HTR-8/SVneo (cell line): ENCODE measurements at places on chromosomes 16 and 17.

GRCh38 chr16:77386831-77387814 lies 47.7 kb downstream of the ADAMTS18 start:
- DNase-seq = no peak

GRCh38 chr17:58414596-58414997 lies 2.7 kb downstream of the RNF43 start:
- no peak for DNase-seq

DNA sequence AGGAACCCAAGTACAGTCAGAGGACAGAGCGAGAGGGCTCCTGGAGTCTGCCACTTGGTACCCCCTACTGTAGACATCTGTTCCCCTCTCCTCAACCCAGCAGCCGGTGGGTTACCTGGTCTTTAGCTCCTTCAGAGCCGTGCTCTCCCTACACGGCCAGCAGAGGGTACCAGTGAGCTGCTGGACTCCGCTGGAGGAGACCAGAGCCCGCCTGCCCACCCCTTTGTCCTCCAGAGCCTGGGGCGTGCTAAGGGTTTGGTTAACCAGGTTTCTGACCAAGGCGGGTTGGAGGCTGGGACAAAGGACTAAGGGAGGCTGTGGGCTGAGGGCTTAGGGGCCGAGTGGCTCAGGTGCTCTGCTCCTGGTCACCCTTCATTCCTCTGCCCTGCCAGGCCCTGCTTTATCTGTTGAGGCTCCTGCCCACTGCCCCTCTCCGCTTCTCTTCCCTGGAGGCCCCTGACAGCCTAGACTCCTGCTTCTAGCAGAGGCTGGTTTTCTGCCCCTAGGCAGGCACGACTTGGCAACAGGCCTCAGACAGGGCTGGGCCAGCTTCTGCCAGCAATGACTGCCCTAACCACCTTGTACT lies 2.7 kb upstream of the HSD11B2 start:
- peak; percentile 89 for DNase-seq

DNA sequence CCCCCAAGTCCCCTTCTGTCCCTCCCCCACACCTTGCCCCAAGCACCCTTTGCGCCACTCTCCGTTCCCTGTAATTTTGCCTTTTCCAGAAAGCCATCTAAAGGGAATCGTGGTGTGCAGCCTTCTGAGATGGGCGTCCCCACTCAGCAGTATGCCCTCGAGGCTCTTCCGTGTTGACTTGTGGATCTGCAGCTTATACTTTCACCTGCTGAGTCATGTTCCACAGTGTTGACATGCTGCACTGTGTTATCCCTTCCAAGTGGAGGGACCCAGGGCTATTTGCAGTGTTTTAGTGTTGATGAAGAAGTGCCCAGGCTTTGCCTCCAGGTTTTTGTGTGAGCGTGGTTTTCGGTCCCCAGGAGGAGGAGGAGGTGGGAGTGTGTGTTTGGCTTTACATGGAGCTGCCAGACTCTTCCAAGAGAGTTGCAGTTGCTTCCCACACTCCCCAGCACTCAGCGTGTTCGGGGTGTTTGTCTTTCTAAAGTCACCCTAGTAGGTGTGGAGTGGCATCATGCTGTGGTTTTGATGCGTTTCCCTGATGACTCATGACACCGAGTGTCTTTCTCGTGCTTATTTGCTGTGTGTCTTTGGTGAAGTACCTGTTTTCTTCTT lies 32.1 kb upstream of the JPT2 start:
- no peak for DNase-seq

DNA sequence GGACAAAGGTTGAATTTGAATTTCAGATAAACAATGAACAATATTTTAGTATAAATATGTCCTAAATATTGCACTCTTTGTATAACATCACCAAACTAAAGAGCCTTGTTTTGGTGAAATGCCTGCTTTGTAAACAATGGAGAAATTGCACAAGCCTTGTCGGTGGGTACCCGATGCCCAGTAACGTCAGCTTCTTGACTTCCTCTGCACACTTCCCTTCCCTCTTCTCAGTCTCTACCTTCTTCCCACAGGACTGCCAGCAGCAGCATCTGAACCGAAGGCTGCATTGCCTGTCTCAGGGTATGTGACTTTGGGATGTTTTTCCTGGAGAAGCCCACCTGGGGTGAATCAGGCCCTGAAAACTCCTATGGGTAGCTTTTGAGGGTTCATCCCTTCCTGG lies 113.9 kb downstream of the UTP18 start:
- no peak for DNase-seq

- DNase-seq = no peak
These were observed 7.2 kb downstream of the EFCAB5 start for GRCh38 chr17:29948448-29949215.

- no peak for DNase-seq
These were observed 6.5 kb downstream of the ODF4 start for GRCh38 chr17:8345951-8346665.

- DNase-seq = no peak
These were observed 298.6 kb upstream of the PSMD7 start for GRCh38 chr16:73997971-73998370.

- DNase-seq = no peak
These were observed 25.7 kb downstream of the SCNN1B start for GRCh38 chr16:23327836-23328235.

GRCh38 chr16:30383521-30383920 lies 1.2 kb upstream of the SEPTIN1 start:
- DNase-seq = no peak

- DNase-seq = peak; percentile 92
These were observed 87.4 kb upstream of the LHX1 start for GRCh38 chr17:36849871-36850348.

DNA sequence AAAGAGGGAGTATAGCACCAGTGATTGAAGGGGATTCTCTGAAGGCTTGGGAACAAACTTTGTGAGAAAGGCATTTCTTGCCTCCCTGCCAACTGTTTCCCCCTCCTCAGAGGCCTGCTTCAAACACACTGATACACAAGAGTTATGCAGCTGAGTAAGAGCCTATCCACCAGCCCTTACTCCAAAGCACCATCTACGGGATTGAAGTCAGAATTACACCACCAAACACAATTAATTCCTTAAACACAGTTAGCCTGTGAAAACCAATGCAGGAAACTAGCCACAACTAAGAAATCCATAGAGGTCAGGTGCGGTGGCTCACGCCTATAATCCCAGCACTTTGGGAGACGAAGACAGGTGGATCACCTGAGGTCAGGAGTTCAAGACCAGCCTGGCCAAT lies 138.3 kb downstream of the SHCBP1 start:
- no peak for DNase-seq

DNA sequence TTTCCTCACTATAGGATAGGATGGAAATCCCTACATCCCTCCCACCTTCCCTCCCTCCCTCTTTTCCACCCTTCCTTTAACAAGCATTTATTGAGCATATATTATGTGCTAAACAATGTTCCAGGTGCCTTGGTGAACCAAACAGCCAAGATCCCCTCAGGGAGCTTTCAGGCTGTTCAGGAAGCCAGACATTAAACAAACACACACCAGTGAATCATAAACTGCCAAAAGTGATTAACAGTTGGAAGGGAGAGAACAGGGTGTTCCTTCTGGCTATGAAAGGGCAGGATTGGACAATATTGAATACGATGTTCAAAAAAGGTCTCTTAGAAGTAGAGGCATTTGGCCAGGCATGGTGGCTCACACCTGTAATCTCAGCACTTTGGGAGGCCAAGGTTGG lies 22.8 kb upstream of the CNEP1R1 start:
- no peak for DNase-seq

DNA sequence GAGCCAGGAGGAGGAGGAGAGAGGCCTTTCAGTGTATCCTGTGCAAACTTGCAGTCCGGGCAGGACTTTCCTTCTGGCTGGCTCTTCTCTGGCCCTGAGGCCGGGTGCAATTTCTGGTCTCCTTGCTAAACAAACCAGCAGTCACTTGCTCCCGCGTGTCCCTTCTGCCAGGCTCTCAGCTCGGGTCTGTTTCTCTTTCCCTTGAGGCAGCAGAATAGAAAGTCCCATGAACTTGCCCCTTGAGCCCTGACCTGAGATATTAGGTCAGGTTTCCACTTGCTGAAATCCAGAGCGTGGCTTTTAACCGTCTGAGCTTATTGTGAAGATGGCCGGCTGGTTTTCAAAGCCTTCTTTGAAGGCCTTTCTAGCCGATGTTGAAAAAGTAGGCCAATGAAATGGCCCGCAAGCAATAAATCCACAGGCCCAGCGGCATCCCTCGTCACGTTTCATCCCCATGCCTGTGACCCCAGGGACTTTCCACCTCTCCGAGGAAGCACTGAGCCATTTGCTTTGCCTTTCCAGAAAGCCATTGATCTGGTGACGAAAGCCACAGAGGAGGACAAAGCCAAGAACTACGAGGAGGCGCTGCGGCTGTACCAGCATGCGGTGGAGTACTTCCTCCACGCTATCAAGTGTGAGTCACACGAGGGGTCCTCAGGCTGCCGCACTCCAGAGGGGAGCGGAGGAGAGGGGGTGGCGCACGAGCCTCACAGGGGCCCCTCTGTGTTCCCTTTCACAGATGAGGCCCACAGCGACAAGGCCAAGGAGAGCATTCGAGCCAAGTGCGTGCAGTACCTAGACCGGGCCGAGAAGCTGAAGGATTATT lies 4.5 kb downstream of the VPS4A start:
- DNase-seq = no peak

DNA sequence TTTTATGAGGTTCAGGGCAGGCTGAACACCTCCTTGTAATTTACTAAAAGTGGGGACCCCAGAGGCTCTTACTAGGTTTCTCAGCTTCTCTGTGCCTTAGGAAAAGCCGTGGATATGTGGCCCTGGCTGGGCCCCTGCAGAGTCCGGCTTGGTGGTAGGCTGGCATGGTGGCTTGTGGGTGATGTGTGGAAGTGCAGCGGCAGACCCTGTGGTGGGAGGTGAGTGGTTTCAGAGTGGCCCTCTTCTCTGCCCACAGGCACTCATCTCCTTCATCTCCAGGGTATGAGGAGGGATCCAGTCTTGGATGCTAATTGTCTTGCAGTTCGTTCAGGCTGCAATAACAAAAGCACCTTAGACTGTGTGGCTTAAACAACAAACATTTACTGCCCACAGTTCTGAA lies 58.9 kb downstream of the ASIC2 start:
- no peak for DNase-seq
